ENCODE measurements at places on chromosomes 6 and 20.

DNA sequence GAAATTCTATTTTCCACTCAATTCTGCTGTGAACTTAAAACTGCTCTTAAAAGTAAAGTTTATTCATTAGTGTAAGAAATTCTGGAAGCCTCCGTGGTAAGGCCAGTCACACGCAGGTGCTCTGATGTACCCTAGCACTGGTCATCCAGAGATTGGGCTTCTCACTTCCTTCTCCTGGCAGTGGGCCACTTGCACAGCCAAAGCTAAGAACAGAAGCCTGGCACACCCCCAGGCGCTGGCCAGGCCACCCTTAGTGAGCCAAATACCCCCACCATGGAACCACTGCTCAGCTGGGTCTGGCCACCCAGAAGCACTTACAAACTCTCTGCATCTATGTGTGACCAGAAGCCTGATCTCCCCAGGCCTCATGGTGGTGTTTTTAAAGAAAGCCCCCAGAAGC, 35.3 kb upstream of the ARFGEF2 start:
- no peak overlapping the region for H3K4me3 ChIP-seq
- H3K27me3 ChIP-seq, result no peaks in the 10 kb centered on the region
- no peaks in the 10 kb centered on the region for H3K36me3 ChIP-seq
- H3K27ac ChIP-seq, result no peak overlapping the region

GRCh38 chr20:61328911-61329558, 77.0 kb downstream of the CDH4 start:
- no peaks in the 10 kb centered on the region for H3K4me1 ChIP-seq
- no peak overlapping the region for H3K4me3 ChIP-seq
- H3K36me3 ChIP-seq, result no peaks in the 10 kb centered on the region
- DNase-seq, result no peak

DNA sequence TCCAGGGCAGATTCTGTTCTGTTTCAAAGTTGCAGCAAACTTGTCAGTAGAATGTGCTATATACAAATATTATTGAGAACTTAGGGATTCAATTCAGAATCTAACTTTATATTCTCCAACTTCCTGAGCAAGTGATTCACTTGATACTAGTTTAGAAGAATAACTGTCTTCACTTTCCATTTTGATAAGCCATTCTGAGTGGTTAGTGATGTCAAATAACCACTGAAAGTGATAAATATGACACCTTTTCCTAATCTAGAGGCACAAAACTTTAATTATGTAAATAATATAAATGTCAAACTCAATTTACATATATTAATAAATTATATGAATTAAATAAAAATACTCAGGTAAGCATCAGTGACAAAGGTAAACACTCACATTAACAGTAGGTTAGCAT, 20.5 kb upstream of the SIM1 start:
- no peak for DNase-seq
- peaks cover 5% of the 10 kb centered on the region for H3K4me1 ChIP-seq
- H3K36me3 ChIP-seq, result no peaks in the 10 kb centered on the region
- peaks cover 45% of the 10 kb centered on the region for H3K27me3 ChIP-seq

DNA sequence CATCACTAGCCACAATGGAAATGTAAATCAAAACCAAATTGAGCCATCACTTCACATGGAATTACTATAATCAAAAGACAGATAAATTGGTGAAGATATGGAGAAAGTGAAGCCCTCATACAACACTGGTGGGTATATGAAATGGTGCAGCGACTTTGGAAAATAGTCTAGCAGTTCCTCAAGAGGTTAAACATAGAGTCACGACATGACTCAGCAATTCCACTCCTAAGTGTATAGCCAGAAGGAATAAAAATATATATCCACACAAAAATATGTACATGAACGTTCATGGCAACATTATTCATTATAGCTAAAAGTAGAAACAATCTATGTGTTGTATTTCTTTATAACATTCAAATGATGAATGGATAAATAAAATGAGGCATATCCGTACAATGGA, 33.1 kb upstream of the SH3BGRL2 start:
- no peaks in the 10 kb centered on the region for H3K36me3 ChIP-seq
- H3K4me1 ChIP-seq, result no peaks in the 10 kb centered on the region
- peaks cover 3% of the 10 kb centered on the region for H3K27me3 ChIP-seq

DNA sequence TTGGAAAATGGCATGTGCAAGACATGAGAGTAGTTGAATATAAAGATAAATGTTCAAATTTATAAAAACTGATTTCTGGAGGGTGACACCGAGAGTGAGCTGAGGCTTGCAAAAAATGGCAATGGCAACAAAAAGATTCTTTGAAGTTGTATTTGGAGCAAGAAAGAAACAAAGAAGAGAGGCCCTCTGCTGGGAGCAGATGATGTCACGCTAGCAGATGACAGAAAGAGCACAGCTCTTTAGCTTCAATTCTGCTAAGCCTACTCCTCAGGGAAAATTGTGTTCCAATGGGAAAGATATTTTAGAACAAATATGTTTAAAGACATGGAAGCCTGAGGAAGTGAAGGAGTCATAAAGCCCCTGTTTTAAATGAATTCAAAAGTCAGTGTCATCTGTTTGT, 125.3 kb upstream of the NOX3 start:
- no peak overlapping the region for H3K4me3 ChIP-seq
- DNase-seq, result no peak
- no peaks in the 10 kb centered on the region for H3K4me1 ChIP-seq
- H3K27ac ChIP-seq, result no peak overlapping the region

DNA sequence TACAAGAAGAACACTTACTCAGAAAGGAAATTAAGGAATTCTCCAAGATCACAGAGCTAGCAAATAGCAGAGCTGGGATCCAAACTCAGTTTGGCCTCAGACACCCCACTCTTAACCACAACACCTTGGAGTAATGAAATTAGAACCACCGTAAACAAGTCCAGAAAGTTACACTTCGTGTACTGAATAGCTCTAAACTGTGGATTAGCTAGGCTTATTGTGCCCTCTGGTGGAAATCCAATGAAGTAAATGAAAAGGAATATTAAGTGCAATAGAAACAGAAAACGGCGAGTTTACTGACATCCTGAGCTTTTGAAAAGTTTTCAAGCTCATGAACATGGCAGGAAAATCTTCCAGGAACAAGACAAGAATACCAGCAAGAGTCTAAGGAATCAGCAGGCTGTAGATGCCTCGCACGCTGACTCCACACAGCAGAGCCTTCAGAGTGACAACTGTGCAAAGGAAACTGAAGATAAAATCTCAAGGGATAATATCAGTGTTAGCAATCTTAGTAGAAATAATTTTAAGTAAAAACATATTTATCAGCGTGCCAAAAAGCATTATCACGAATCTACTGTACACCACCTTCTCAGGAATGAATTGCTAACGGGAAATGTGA, 34.6 kb downstream of the FBXO5 start:
- H3K27me3 ChIP-seq, result peaks cover 42% of the 10 kb centered on the region
- H3K36me3 ChIP-seq, result no peaks in the 10 kb centered on the region
- H3K27ac ChIP-seq, result no peak overlapping the region
- H3K4me3 ChIP-seq, result no peak overlapping the region
- no peak for DNase-seq

- no peaks in the 10 kb centered on the region for H3K27me3 ChIP-seq
- H3K4me1 ChIP-seq, result peaks cover 19% of the 10 kb centered on the region
- DNase-seq, result no peak
Observed at GRCh38 chr6:5701174-5701573, 305.6 kb downstream of the NRN1 start.

GRCh38 chr6:2853769-2854395, 12.2 kb upstream of the SERPINB1 start:
- peak; percentile 86 for DNase-seq
- H3K36me3 ChIP-seq, result peaks cover 3% of the 10 kb centered on the region
- H3K27me3 ChIP-seq, result no peaks in the 10 kb centered on the region
- peak overlapping the region; percentile 75 for H3K4me3 ChIP-seq

- H3K27ac ChIP-seq, result no peak overlapping the region
- H3K27me3 ChIP-seq, result no peaks in the 10 kb centered on the region
- H3K36me3 ChIP-seq, result no peaks in the 10 kb centered on the region
- H3K4me1 ChIP-seq, result no peaks in the 10 kb centered on the region
Observed at GRCh38 chr6:152478377-152479010, 158.7 kb downstream of the SYNE1 start.

DNA sequence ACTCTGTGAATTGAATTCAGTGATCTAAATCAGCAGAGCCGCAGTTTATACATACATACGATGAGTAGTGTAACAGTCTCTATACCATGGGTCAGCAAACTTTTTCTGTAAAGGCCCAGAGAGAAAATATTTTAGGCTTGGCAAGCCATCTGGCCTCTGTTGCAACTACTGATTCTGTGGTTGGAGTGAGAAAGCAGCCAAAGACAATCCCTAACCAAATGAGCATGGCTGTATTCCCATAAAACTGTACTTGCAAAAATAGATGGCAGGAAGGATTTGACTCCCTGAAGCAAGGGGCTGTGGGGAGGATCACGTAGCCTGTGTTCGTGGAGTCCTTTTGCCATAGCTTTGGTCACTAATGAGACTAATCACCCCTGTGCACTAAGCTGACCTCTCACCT, 17.9 kb upstream of the MOCS1 start:
- no peaks in the 10 kb centered on the region for H3K4me1 ChIP-seq
- no peak overlapping the region for H3K4me3 ChIP-seq
- no peak overlapping the region for H3K27ac ChIP-seq
- DNase-seq, result no peak
- no peaks in the 10 kb centered on the region for H3K36me3 ChIP-seq

DNA sequence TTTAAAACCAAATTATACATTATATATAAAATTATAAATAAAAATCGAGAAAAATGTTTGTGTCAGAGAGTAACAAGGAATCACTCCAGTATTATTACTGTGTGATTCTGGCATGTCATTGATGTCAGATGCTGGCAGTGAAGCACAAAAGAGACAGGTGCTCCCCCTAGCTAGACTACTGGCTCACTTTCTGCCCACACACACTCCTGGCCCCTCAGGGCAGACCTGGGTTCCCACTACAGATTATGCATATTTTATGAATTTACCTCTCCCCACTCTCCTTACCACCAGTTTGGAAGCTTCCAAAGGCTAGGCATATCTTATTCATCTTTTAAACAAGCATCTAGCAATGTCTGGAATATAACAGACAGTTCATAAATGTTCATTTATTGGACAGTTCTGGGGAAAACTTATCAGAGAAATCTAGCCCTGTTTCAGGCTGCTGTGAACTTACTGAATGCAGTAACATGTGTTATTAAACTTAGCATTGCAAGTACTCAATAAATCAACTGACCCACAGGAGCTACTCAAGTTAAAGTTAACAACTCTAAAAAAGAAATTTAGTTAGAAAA, 12.8 kb downstream of the SNX3 start:
- peaks cover 55% of the 10 kb centered on the region for H3K4me1 ChIP-seq
- no peak overlapping the region for H3K4me3 ChIP-seq
- no peaks in the 10 kb centered on the region for H3K27me3 ChIP-seq
- no peak overlapping the region for H3K27ac ChIP-seq

GRCh38 chr6:157131250-157131649, 192.1 kb downstream of the TMEM242 start:
- no peak for DNase-seq
- H3K27me3 ChIP-seq, result no peaks in the 10 kb centered on the region
- H3K4me3 ChIP-seq, result no peak overlapping the region
- H3K36me3 ChIP-seq, result peaks cover 57% of the 10 kb centered on the region
- H3K27ac ChIP-seq, result peak overlapping the region; percentile 1

- H3K4me1 ChIP-seq, result no peaks in the 10 kb centered on the region
- H3K27ac ChIP-seq, result no peak overlapping the region
- H3K36me3 ChIP-seq, result no peaks in the 10 kb centered on the region
- DNase-seq, result no peak
- H3K27me3 ChIP-seq, result no peaks in the 10 kb centered on the region
- H3K4me3 ChIP-seq, result no peak overlapping the region
Observed at GRCh38 chr20:50398821-50399554, 111.2 kb upstream of the PTPN1 start.

DNA sequence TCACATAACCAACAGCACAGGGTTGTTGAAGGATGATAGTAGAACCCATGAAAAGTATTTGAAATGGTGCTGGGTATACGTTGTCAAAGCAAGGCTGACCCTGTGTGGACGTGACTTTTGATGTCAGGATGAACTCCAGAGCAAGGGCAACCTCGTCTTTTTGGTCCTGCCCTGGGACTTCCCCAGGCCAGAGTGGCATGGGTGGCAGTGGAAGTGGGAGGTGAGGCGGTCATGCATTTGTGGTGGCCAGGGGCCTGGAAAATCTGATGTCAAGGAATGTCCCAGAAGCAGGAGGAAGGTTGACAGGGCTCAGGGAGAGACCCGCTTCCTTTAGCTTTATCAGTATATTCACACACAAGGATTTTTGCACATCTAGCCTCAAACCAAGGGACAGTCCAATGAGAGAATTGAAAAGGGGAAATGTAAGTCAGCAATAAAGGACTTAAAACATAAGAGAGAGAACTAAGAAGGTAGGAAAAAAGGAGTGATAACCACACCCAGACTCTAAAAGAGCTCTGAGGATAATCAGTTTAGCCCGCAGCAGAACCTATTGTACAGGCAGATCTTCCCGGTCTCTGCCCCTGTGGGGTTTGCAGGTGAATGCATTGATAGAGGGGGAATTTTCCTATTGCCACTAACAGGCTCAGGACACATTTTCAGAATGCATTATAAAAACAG, 98.8 kb upstream of the HDGFL1 start:
- no peak for DNase-seq
- no peaks in the 10 kb centered on the region for H3K27me3 ChIP-seq
- no peak overlapping the region for H3K27ac ChIP-seq
- H3K36me3 ChIP-seq, result no peaks in the 10 kb centered on the region
- no peaks in the 10 kb centered on the region for H3K4me1 ChIP-seq
- no peak overlapping the region for H3K4me3 ChIP-seq

DNA sequence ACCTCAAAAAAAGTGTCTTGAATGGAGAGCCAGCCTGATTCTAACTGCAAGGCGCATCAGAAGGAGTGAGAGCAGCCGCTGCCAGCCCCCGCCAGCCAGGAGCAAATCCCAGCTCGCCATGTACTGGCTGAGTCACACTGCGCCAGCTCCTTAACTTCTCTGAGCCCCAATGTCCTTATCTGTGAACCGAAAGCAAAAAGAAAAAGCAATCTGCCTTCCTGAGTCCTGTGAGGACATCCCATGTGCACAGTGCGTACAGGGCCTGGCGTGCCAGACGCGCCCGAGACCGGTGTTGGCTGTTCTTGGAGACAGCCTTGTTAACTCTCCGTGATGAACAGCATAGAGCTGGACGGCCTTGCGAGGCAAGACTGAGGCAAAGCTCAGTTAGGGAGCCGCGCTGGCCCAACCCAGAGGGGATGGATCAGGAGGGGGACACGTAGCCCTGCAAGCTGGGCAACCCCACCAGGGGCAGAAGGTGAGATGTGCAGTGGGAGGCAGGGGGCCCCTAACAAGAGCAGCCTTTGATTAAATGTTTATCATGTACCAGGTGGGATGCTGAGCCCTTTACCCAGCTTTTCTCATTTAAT, 122.7 kb downstream of the AGPAT4 start:
- H3K27me3 ChIP-seq, result no peaks in the 10 kb centered on the region
- H3K27ac ChIP-seq, result no peak overlapping the region
- no peak for DNase-seq
- no peak overlapping the region for H3K4me3 ChIP-seq
- no peaks in the 10 kb centered on the region for H3K4me1 ChIP-seq

- H3K4me3 ChIP-seq, result no peak overlapping the region
- H3K27me3 ChIP-seq, result no peaks in the 10 kb centered on the region
- H3K27ac ChIP-seq, result no peak overlapping the region
- H3K36me3 ChIP-seq, result no peaks in the 10 kb centered on the region
Observed at GRCh38 chr20:22464312-22465003, 119.9 kb downstream of the FOXA2 start.

GRCh38 chr20:22586645-22587310, 2.4 kb upstream of the FOXA2 start:
- H3K4me3 ChIP-seq, result no peak overlapping the region
- no peaks in the 10 kb centered on the region for H3K4me1 ChIP-seq
- H3K27ac ChIP-seq, result no peak overlapping the region
- H3K27me3 ChIP-seq, result peaks cover 65% of the 10 kb centered on the region

Data from activated T-cell treated with anti-CD3 and anti-CD28 coated beads, Interleukin-2, amount 50 U/mL, for 24 hours (primary cell).